ENCODE measurements at places on chromosomes 5 and 9.

GRCh38 chr5:311963-312362 is 9.6 kb upstream of the AHRR start:
- no peak for DNase-seq

- no peak for DNase-seq
Measured at GRCh38 chr5:38267372-38267771, 9.0 kb downstream of the EGFLAM start.

DNA sequence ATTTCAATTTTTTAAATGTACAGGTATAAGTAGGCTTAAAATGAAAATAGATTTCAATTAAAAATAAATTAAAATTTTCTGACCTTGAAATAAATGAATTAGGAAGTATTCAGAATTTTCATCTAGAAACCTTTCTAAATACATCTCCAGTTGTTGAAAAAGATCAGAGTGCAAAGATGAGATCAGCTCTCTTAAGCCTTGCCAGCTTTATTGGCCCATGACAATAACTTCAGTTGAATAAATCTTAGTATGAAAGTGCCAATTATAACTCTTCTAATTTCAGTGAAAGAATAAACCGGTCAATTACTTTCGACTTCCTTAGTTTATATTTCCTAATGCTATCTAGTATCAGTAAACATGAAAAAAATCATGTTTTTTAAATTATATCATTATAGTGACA is 117.4 kb downstream of the FBXL17 start:
- no peak for DNase-seq

GRCh38 chr5:14153932-14154731 is 11.0 kb downstream of the TRIO start:
- no peak for DNase-seq

- DNase-seq: no peak
Measured at GRCh38 chr5:131754363-131754762, 42.5 kb downstream of the FNIP1 start.

GRCh38 chr5:80048084-80048780 is 13.1 kb downstream of the THBS4 start:
- DNase-seq: no peak

DNA sequence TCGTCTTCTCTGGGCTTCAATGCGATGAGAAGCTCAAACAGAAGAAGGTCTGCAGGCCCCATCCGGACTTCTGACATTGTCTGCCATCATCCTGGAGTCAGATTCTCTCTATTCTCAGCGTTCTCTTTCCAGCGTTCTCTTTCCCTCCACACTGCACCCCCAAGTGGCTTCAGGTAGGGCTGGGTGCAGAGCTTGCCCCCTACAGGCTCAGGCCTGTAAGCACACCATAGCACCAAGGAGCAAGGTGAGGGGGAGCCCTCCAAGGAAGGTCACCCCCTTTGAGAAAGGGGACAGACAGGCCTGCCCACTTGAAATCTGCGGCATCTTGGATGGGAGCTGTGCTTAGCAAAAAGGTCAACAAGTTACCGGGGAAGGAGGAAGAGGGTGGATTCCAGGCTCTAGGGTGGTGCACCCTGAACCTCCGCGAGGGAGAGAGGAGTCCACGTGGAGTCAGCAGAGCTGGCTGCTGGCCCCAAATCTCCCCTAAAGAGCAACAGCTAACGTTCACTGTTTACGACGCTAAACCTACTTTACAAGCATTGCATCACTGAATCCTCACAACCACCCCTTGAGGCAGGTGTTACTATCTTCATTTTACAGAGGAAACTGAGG is 27.5 kb downstream of the GPX3 start:
- DNase-seq: no peak

GRCh38 chr9:135551031-135551430 is 5.1 kb downstream of the OBP2A start:
- DNase-seq: no peak

GRCh38 chr5:95927927-95928723 is 33.5 kb downstream of the ELL2 start:
- no peak for DNase-seq

GRCh38 chr9:109907400-109907799 is 127.4 kb downstream of the PALM2AKAP2 start:
- DNase-seq: no peak

- no peak for DNase-seq
Measured at GRCh38 chr9:87223392-87224246, 274.0 kb upstream of the DAPK1 start.

- no peak for DNase-seq
Measured at GRCh38 chr5:122352331-122352730, 40.3 kb downstream of the SNCAIP start.

- DNase-seq: no peak
Measured at GRCh38 chr5:59587489-59588337, 305.8 kb downstream of the PDE4D start.

DNA sequence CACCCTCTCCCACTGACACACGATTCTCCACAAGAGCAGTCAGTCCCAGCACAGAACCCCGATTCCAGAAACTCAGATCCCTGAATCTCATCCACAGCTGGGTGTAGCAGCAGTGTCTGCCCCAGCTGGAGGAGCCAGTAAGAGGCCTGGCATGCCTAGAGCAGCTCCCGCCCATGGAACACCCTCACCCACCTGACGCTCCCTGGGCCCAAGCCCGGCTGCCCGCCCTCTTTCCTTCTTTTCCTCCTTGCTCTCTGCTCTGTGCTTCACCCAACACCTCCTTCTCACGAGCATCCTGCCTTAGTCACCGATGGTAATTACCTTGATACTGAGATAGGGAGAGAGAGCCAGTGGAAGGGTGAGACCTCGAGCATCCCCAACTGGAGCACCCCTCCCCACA is 8.7 kb downstream of the PCDH1 start:
- no peak for DNase-seq

- no peak for DNase-seq
Measured at GRCh38 chr5:61327760-61328753, 4.0 kb upstream of the ZSWIM6 start.

- no peak for DNase-seq
Measured at GRCh38 chr9:15155323-15155722, 151.7 kb downstream of the TTC39B start.

GRCh38 chr5:121525706-121526105 is 326.0 kb upstream of the FTMT start:
- DNase-seq: no peak

DNA sequence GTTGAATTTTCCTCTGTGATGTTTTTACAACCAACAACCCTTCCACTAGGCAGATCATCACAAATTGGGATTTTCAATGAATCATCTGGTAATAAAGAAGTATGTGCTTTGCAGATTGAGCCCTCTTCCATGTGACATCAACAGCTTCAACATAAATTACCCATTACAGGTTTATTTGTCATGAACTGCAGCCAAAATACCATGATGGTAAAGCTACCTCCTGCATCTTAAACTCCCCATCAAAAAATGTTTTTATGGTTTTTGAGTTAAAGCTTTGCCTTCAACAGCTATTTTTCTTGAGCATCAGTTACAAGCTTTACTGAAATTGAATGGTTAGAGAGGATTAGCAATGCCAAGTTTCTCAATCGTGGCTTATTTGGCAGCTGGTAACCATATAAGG is 211.4 kb upstream of the TUSC1 start:
- no peak for DNase-seq

- DNase-seq: no peak
Measured at GRCh38 chr9:136732444-136733178, 10.1 kb downstream of the LCN10 start.

DNA sequence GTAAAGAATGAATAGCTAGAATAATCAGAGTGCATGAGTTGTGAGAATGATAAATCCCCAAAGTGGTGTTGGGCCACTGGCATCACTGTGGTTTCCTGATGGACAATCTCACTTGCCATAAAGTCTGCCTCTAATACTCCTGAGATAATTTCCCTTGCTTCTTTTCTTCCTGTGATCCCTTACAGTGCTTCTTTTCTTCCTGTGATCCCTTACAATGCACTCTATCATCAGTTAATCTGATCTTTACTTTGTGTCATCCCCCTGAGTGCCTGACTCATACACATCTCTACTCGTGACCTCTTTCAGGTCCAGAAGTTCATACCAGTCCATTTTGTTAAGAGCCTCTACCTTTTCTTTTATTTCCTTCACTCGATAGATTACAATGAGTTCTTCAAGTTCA is 418.3 kb downstream of the HCN1 start:
- no peak for DNase-seq

DNA sequence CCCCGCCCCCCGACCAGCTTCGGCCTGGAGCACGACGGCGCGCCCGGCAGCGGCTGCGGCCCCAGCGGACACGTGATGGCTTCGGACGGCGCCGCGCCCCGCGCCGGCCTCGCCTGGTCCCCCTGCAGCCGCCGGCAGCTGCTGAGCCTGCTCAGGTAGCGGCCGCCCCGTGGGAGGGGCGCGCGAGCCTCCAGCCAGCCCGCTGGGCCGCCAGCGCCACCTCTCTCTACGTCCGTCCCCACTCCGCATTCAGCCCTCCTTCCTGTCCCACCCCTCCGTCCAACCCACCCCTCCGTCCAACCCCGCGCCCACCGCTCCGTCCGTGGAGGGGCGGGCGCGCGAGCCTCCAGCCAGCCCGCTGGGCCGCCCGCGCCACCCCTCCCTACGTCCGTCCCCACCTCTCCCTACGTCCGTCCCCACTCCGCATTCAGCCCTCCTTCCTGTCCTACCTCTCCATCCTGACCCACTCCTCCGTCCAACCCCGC is 6.5 kb downstream of the ADAMTS13 start:
- DNase-seq: no peak

- DNase-seq: no peak
Measured at GRCh38 chr5:54528633-54529209, 11.2 kb downstream of the SNX18 start.

- no peak for DNase-seq
Measured at GRCh38 chr5:76339919-76340318, 63.2 kb upstream of the IQGAP2 start.

DNA sequence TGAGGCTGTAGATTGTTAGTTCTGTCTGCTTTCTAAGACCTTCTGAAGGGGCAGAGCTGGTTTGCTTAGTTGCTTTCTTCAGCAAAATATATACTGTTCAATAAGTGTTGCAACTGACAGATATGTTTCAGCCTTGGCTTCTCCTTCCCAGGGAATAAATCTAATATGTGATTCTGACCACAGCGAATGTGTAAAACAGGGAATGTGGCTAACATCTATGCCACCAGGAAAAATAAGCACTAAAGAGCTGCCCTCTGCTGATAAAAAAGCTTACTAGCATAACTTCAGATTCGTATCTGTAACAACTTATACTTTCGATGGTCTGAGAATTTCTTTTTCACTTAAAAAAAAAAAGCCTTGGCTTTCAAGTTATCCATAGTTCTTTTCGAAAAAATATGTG is 13.0 kb upstream of the OSMR start:
- DNase-seq: no peak

GRCh38 chr9:98940276-98940675 is 3.4 kb upstream of the COL15A1 start:
- no peak for DNase-seq

- DNase-seq: no peak
Measured at GRCh38 chr5:138149530-138149929, 10.3 kb upstream of the NME5 start.

- DNase-seq: no peak
Measured at GRCh38 chr5:128234928-128235641, 151.5 kb downstream of the SLC12A2 start.

DNA sequence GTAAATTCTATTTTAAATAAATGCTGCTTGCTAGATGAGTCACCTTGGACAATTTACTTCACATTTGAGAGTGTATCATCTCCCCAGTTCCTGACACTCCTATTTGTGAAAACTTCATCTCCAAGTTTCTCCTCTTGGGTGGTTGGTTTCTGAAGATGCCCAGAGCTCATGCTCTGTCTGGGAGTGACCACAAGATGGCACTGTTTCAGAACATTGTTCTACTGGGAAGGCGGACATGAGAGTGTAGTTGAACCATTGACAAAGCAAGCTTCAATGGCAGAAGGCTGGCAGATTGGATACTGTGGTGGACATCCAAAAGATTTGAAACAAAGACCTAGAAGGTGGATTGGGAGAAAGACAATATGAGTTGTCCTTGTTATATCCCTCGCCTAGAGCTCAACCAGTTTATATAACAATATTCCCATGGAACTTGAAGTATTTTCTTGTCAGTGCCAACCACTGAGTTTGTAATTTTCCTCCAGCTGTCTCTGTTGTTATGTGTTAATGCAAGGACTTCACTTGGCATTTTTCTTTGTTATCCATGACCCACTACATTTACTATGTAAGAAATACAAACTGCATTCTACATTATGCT is 234.3 kb upstream of the ANKH start:
- no peak for DNase-seq

GRCh38 chr9:127963359-127964064 is 17.3 kb downstream of the EEIG1 start:
- DNase-seq: no peak

GRCh38 chr5:42591015-42591414 is 165.6 kb upstream of the CCDC152 start:
- DNase-seq: no peak

GRCh38 chr9:108168236-108168850 is 678.8 kb upstream of the KLF4 start:
- no peak for DNase-seq

DNA sequence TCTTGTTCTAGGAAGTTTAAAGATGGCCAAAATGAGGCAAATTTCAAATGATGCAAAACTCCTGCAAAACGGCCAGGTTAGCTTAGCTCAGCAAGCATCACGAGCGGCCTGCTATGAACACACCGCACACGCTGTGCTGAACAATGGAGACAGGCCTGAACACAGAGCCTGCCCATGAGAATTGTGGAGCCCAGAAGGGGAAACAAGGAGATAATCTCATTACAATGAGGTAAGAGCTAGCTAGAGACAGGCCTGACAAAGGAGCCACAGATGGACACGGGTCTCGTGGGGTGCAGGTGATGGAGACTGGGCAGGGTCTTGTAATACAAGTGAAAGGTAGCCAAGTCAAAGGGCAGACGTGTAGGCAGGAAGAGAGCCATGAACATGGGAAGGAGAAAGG is 50.2 kb downstream of the PSMB7 start:
- DNase-seq: no peak

GRCh38 chr5:61402244-61402823 is 70.3 kb downstream of the ZSWIM6 start:
- no peak for DNase-seq

DNA sequence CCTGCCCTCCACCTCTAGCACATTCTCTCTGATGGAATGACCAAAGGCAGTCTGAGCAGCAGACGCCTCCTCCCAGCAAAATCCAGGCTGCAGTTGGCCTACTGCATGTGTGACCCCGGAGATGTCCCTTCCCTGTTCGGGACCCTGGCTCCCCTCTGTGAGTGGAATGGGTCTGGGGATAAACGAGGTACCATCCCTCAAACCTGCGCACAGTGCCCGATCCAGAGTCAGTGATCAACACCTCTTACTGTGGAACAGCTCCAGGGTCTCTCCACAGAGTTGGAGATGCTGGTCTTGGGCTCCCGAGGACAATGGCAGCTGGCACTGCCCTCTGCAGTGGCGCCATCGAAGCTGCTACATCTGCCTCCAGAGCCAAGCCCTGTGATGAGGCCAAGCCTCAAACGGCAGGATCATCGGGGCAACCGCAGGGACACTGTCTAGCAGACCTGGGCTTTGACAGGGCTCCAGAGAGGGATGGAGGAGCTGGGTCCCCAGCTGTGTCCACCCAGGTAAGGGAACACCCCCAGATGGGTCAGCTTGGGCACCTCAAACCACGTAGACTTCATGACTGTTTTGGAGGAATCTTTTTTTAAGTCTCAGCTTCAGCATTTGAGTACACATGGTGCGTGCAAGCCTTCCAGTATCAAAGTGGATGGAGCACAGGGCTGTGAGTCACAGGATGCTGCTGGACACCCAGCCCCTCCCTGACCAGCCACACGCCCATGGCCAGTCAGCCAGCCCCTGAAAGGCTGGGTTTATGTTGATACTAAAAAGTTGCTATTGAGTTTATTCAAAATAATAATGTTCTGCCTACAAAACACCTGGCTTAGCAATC is 13.0 kb downstream of the MED10 start:
- no peak for DNase-seq

GRCh38 chr5:60535951-60536350 is 164.0 kb downstream of the DEPDC1B start:
- DNase-seq: no peak
